ENCODE measurements at places on chromosomes 16 and 17.

DNA sequence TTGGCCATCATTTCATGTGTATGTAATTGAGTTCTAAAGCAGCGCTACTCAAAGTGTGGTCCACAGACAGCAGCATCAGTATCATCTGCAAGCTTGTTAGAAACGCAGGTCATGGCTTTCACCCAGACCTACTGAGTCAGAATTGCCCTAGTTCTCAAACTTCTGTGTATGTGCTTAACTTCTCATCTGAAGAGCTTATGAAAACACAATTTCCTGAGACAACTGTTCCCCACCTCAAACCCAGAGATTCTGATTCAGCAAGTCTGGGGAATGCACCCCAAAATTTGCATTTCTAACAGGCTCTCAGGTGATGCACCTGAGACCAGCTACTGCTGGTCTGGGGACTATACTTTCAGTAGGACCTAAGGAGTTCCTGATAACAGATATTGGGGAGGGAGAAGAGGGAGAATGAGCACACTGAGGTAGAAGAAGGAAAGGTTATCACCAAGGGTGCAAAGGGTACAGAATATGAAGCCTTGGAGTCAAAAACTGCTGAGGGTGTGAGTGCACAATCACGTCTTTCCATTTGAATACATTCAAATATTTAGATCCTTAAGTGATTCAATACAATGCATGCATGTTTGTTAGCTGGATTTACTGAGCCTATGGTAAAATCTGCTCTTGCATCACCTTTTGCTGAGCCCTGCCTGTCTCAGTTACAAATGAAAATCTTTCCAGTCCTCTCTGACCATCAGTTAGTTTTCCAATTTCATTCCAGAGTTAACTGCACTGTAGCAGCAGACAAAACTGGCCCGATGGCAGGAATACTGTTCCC is 29.2 kb upstream of the SKAP1 start:
- DNase-seq, result no peak

DNA sequence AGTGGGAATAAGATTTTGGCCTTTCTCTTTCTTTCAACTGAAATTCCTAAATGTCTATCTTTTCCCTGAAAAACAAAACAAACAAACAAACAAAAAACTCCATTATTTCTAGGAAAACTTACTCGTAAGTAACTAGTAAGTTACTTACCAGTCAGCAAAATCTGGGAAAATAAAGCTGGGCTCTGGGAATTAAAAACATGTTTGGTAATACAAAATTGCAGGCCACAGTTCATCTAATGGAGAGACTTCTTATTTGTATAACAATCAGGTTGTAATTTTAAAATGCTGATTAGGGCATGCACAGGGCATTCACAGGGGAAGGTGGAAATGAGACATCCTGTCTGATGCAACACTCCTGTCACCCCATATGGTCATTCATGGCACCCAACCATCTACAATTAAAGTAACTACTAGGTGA is 3.8 kb upstream of the WIPI1 start:
- no peak for DNase-seq

GRCh38 chr16:20336955-20337354 is 9.6 kb upstream of the GP2 start:
- DNase-seq, result no peak

DNA sequence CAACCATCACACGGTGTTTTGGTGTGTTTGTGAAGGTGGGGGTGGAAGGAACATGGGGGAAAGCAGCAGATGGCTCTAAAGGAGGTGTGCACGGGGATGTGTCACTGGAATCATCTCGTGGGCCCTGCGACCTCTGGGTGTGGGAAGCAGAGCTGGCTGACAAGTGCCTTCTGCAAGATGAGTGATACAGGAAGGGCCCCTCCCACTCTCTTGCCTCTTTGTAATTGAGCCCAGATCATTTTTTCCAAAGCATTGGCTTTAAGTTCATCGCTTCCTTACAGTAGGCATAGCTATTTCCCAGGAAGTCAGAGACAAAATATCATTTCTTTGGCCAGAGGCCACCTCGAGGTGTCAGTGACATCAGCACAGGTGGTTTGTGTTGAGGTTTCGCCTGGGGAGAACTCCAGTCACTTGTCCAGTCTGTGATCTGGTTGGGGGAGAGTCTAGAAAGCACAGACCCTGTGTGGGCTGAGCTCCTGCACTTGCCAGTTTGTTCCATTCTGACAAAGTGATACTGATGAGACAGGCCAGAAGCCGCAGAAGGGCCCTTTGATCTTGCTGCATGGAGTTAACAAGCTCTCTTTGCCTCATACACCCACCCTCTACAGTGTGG is 20.6 kb upstream of the SNTB2 start:
- DNase-seq, result peak; percentile 72

GRCh38 chr17:56982312-56982711 is 4.4 kb downstream of the SCPEP1 start:
- DNase-seq, result no peak

GRCh38 chr16:11576427-11577289 is 10.1 kb downstream of the LITAF start:
- no peak for DNase-seq

GRCh38 chr16:11390573-11391495 is 45.6 kb downstream of the RMI2 start:
- DNase-seq, result no peak

- no peak for DNase-seq
Observed at GRCh38 chr16:50272687-50273381, 6.5 kb downstream of the ADCY7 start.

DNA sequence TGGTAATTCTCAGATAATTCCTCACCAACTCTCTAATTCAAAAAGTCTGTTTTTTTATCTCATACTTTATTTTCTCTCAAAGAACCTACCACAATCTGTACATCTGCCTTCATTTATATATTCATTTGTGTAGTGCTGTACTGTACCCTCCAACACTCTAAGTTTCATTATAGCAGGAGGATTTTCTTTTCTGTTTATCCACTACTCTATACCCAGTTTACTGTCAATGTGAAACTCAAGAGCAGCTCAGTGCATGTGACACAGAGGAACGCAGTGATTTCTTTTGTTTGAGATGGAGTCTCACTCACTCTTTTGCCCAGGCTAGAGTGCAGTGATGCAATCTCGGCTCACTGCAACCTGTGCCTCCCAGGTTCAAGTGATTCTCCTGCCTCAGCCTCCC is 117.8 kb downstream of the ADAMTS18 start:
- no peak for DNase-seq

GRCh38 chr16:86676254-86676670 is 97.9 kb downstream of the FOXL1 start:
- DNase-seq, result no peak

GRCh38 chr17:17987187-17987896 is 14.7 kb downstream of the DRC3 start:
- no peak for DNase-seq

DNA sequence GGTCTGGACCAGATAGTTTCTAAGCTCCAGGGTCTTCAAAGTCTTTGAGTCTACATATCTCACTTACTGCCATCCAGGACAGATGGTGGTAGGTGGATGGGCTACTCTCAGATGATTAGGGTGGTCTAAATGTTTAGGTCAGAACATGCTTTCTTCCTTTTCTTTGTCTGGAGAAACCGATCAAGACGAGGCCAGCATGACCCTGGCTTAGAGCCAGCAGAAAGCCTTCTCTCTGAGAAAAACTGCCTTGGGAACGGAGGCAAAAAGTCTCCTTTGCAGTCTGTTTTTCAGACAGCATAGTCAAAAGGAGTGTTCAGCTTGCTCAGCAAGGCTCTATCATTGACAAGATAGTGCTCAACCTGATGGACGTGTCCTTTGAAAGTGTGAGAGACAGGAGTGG is 48.8 kb downstream of the SPACA3 start:
- DNase-seq, result no peak

DNA sequence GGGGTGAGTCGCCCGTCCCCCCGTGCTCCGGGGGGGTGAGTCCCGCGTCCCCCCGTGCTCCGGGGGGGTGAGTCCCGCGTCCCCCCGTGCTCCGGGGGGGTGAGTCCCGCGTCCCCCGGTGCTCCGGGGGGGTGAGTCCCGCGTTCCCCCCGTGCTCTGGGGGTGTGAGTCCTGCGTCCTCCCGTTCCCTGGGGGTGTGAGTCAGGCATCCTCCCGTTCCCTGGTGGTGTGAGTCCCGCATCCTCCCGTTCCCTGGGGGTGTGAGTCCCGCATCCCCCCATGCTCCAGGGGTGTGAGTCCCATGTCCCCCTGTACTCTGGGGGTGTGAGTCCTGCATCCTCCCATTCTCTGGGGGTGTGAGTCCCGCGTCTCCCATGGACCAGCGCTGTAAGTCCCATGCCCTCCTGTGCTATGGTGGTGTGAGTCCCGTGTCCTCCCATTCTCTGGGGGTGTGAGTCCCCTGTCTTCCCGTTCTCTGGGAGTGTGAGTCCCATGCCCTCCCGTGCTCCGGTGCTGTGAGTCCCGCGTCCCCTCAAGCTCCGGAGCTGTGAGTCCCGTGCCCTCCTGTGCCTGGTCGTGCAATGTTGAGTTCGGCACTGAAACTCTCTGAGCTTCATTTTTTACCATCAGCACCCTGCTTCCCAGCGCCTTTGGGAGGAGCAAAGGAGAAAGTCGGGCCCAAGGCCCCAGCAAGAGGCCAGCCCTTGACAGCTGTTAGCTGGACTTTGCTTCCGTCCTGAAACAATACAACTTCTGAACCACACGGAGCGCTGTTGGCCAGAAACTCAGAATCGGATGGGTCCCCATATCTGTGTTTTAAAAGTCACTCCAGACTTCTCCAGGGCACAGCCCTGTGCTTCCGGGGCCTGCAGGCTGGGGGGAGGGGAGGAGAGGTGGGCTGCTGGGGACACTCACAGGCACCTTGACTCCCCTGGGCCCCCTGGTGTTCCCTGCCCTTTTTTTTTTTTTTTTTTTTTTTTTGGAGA is 11.5 kb upstream of the ZC3H18 start:
- DNase-seq, result no peak

DNA sequence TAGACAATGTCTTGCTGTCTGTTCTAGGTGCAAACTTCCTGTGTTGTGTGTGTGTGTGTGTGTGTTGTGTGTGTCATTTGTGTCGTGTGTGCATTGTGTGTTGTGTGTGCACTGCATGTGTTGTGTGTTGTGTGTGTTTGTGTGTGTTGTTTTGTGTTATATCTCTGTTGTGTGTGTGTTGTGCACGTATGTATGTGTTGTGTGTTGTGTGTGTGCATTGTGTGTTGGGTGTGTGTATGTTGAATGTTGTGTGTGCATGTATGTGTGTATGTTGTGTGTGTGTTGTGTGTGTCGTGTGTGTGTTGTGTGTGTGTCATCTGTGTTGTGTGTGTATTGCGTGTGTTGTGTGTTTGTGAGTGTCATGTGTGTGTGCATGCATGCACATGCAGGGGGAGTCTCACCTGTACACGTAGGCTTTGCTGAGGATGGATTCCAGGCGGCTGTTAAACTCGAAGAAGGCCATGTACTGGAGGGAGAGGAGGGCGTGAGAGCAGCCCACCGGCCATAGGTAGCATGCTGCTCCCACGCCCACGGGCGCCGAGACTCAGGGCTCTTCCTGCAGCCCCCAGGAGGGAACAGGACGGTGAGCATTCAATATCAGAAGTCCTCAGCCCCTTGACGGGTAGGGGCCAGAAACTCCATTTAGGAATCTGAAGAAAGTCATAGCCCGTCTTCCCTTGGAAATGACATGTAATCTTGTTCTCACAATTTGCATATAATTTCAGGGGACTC is 58.2 kb downstream of the CNGB1 start:
- no peak for DNase-seq

GRCh38 chr17:51746421-51746820 is 412.1 kb downstream of the CA10 start:
- no peak for DNase-seq

Data from stimulated activated CD4-positive, alpha-beta T cell treated with anti-CD3 and anti-CD28 coated beads, Interleukin-4, amount 100 ng/mL, for 1 hour (primary cell).